ENCODE measurements at places on chromosomes 1 and 21.

DNA sequence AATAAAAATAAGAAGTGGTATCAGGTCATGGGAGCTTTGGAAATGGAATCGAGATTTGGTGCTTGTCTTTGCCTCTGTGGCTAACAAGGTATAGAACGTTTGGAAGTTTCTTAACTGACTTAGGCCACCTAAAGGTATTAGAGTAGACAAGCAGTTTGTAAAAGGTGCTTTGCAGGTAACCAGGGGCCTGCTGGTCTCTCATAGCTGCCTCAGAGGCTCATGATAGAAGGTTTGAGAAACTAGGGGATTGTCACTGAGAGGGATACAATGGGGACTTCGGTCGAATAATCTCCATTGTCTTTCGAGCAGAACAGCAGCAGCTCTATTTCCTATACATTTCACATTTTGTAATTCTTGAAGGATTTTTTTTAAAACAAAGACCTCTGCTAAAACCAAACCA lies 37.6 kb downstream of the C21orf91 start:
- DNase-seq: no peak

DNA sequence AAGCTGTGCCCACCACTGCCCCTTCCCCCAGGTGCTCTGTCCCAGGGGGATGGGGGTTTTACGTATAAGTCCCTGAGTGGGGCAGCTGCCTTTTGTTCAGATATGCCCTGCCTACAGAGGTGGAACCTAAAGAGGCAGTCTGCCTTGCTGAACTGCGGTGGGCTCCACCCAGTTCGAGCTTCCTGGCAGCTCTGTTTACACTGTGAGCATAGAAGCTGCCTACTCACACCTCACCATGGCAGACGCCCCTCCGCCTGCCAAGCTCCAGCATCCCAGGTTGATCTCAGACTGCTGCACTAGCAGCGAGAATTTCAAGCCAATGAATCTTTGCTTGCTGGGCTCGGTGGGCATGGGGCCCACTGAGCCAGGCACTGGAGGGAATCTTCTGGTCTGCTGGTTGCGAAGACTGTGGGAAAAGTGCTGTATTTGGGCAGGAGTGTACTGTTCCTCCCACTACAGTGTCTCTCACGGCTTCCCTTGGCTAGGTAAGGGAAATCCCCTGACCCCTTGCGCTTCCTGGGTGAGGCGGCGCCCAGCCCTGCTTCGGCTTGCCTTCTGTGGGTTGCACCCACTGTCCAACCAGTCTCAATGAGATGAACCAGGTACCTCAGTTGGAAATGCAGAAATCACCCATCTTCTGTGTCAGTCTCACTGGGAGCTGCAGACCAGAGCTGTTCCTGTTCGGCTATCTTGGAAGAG lies 17.6 kb upstream of the RWDD3 start:
- DNase-seq: no peak

DNA sequence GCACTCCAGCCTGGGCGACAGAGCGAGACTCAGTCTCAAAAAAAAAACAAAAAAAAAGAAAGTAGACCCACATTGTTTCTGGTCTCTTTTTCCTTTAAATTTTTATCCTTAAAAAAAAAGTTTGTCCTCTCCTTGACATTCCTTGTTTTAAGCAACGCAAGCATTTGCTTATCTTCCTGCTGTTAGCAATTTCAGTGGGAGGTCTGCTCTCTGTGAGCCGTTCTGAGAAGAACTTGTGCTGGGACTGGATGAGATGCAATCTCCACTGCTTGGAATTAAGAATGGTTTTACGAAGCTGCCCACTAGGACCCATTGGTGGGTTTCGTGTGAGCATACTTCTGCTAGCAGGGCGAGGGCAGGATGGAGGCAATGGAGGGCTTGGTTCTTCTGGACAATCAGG lies 225.1 kb upstream of the TMEM51 start:
- no peak for DNase-seq

GRCh38 chr21:34815831-34816705 lies 147.3 kb downstream of the CLIC6 start:
- no peak for DNase-seq

DNA sequence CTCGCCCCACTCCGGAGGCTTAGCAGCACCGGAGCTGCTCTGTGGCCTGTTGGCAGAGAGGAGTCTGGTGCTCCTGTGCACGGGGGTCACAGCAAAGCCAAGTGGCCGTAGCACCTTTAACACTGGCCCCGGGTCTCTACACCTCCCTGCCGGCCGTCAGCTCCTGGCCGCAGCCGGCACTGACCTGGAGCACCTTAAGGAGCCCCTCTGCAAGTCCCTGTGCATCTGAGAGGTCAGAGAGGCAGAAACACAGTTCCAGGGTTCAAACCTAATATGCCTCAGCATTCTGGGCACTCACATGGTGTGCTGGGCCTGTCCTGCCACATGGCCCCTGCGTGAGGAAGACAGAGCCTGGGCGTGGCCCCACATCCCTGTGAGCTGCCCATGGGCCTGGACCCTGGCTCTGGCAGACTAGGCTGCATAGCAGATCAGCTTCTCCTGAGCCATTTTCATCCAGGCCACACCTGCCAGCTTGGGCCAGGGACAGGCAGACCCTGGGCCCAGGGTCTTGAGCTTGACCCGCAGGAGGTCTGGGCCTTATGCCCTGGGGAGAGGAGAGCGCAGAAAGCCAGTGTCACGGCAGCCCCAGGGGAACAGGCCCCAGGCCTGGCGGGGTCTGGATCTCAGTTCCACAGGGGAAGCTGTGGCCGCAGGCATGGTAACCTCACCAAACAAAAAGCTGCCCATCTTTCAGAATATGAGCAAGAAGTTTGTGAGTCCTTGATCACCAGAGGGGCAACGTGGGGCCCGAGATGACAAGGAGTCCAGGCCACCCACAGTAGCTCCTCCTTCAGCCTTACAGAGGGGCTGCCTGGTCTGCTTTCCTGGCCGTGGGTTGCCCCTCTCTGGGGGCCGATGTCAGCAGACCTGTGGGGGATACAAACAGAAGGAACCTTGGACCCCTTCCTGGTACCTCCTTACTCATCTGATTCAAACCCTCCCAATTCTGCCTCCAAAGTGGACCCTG lies 146.0 kb upstream of the COL6A1 start:
- no peak for DNase-seq

DNA sequence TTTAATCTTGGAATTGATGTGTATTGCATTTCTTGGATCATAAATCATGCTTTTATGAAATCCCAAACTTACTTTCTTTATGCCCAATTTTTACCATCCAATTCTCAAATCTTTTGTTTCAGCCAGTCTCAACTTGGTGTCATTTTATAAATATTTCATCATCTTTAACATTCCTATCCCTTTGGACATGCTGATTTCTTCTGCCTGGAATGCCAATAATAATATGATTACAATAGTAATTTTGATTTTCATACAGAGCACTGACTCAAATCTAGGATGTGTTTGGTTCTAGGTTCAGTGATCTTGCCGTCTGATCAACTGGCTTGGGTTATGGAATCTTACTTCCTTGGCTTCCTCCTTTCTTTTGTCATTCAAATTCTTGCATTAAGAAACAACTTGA lies 12.8 kb downstream of the RRP15 start:
- DNase-seq: no peak

GRCh38 chr1:27886744-27887143 lies 14.4 kb downstream of the THEMIS2 start:
- no peak for DNase-seq

DNA sequence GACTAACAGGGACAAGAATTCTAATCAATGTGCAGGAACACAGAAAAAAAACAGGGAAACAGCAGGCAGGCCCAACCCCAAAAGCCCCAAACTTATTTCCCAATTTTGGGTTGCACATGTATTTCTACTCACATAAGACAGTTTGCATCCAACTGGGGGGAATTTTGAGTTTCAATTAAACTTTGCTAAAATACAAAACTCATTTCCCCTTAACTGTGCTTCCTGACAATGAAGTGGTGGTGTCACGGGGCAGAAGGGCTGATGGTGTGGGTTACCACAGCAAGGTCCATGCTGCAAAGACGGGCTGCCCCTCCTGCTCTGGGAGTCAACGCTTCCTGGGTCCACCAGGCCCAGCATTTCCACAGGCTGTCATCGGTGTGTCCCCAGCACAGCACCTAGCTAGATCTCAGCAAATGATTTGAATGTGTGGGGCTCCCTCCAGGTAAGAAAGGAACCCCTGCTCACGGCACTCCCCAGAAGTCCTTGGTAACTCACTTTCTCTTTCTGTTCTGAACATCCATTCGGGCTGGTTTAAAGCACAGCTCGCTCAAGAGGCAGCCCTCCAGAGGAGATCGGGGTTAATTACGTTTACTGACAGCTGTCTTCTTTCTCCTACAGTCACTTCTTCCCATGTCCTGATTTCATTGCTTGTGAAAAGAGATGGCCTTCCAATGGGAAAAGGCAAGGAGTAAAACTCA lies 27.4 kb downstream of the HIVEP3 start:
- no peak for DNase-seq

DNA sequence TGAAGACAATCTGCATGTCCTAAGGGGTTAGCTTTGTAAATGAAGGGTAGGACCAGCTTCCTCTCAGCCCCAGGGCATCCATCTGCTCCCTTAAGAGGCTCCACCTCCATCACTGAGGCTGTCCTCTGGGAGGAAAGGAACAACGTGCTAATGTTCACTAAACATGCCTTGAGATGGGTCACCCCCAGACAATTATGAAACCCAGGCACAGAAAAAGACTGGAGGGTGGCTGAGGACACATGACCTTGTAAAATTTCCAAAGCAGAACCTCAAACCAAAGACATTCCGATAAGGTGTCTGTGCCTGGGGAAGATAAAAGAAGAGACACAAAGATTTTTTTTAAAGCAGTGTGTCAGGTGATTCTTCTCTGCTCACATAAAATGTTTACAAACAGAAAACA lies 37.6 kb upstream of the ZNF124 start:
- DNase-seq: no peak

- peak; percentile 64 for DNase-seq
These were observed 55.2 kb downstream of the SLC9A1 start for GRCh38 chr1:27099587-27100334.

GRCh38 chr1:64497088-64497883 lies 27.4 kb downstream of the CACHD1 start:
- DNase-seq: no peak

GRCh38 chr1:27031235-27032118 lies 18.8 kb upstream of the TENT5B start:
- no peak for DNase-seq

GRCh38 chr1:201360486-201360885 lies 17.0 kb downstream of the TNNT2 start:
- no peak for DNase-seq

DNA sequence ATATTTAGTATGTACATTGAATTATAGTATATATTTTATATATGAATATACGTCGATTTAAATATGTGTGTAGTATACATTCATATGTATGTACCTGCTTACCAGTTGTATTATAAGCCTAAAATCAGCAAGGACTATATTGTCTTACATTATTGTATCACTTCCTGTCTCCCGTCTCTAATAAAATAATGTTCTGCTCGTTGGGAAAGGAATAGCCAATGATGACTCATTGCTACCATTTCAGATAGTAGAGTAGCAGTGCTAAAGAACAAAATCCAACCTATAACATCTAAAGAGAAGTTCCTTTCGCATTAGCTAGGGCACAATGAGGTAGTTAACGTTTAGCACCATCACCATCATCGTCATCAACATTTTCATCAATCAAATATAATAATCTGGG lies 39.9 kb upstream of the SMYD2 start:
- no peak for DNase-seq

DNA sequence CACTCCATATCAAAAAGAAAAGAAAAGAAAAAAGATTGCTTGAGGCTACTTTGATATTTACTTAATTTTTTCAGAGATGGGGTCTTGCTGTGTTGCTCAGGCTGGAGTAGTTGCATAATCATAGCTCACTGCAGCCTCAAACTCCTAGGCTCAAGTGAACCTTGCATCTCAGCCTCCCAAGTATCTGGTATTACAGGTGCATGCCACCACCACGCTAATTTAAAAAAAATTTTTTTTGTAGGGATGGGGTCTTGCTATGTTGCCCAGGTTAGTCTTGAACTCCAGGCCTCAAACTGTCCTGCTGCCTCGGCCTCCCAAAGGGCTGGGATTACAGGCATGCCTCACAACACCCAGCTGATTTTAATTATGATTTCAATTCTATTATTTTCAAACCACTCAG lies 38.2 kb downstream of the RTCA start:
- DNase-seq: no peak

DNA sequence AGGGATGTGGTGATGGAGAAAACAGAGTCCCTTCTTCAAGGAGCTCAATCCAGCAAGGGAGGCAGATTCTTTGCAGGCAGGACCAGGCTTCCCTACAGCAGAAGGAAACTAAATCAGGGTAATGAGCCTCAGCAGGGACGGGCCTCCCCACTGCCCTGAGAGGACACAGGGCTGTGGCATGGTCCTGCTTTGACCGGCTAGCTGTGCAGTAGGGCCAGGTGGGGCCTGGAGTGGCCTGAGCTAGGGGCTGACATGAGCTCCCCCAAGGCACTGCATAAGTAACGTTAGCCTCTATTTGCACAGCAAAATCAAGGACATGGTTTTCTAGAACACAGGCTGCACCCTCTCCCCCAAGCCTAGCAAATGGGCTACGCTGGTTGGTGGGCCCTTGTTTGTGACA lies 162.9 kb downstream of the RYR2 start:
- no peak for DNase-seq

DNA sequence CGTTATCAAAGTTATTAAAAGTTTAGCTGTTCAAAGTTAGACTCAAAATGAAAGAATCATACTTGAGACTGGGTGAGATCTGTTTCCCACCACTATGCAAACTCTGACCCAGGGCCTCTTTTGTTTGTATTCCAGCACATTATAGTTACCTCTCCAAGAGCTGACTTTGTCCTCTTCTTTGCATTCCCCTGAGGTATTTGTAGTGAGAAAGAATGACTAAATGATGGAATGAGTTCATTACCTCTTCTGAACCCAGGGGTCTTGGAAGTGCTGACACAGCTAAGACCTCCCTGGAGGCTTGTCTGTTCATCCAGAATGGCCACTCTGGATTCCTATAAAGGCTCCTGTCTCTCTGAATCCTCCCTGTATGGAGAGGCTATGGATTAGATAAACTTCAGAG lies 62.4 kb downstream of the FGGY start:
- no peak for DNase-seq

DNA sequence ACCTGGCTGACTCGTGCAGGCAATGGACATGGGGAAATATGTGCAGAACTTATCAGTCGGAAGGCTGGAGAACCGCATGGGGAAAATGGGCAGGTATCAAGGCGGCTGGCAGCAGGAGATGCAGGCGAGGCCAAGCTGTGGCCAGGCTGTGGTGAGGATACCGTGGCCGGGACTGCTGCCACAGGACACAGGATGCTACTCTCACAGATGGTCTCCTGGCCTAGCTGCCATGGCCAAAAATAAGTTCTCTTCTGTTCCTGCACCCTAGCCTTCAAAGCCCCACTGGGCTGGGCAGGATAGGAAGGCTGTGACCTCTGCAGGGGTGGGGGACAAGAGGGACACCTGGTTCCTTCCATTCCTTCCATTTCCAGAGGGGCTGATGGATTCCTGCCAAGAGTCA lies 26.4 kb downstream of the TEX35 start:
- no peak for DNase-seq

- no peak for DNase-seq
These were observed 1.7 kb downstream of the C1QB start for GRCh38 chr1:22654692-22655091.

Measured in NCI-H345 (cell line).